ENCODE measurements at places on chromosomes 12 and 14.

GRCh38 chr14:74302152-74302628 lies 544 bp downstream of the ABCD4 start:
- DNase-seq, result no peak

- DNase-seq, result no peak
These were observed 15.5 kb upstream of the ATP6V0A2 start for GRCh38 chr12:123696646-123697045.

DNA sequence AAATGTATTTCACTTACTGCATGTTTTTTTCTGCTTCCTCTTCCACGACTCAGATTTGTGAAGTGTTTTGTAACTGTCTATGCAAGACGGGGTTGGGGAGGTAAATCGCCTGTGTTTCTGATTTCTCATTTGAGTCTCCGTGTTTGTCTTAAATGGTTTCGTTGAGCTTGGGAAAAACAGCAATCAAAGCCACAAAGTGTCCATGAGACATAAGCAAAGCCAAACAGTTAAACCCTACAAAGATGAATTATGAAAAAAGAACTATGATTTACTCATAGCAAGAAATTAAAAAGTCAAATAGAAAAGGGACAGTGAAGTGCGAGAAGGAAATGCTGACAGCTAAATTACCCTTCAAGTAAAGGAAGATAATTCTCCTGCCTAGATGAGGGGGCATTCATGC lies 164.3 kb upstream of the TMPO start:
- no peak for DNase-seq

DNA sequence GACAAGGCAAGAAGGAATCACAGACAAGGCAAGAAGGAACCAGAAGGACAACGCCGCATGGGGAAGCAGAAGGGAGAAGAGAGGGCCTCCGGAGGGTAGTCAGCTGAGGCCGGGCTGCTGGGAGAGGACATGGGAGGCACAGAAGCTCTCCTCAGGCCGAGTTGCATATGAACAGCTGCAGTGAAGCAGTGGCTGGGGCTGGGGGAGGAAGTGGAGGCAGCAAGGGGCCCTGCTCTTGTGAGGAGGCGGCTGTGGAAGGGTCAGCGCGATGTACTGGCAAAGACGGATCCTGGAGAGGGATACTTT lies 22.0 kb upstream of the TMEM106C start:
- no peak for DNase-seq

GRCh38 chr12:4027412-4027811 lies 154.2 kb upstream of the PARP11 start:
- DNase-seq, result peak; percentile 22

GRCh38 chr12:54196396-54196795 lies 7.6 kb upstream of the SMUG1 start:
- no peak for DNase-seq

- no peak for DNase-seq
These were observed 46.9 kb upstream of the CAND1 start for GRCh38 chr12:67222302-67222701.

DNA sequence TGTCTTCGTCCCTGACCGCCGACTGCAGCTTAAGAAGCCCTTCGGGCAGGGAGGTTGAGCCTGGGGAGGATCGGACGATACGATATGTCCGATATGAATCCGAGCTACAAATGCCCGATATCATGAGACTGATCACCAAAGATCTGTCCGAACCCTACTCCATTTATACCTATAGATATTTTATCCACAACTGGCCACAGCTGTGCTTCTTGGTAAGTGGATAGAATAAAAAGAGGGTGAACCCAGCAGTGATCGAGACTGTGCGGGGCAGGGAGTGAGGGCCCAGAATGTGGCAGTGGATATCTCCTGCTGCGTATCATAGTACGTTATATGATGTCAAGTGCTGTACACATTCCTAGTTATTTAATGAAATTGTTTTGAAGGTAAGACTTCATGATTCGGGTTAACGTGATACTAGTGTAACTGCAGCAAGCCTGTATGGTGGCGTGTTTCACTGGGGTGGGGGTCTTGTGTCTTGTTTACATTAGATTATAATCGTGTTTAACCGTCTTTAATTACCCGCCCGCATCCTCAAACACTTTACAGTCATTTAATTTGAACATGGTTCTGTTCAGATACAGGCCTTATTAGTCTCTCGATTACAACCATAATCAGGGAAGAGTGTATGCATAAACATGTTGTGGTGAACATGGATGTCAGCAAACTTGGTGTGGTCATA lies 1.3 kb downstream of the NAA30 start:
- DNase-seq, result no peak

DNA sequence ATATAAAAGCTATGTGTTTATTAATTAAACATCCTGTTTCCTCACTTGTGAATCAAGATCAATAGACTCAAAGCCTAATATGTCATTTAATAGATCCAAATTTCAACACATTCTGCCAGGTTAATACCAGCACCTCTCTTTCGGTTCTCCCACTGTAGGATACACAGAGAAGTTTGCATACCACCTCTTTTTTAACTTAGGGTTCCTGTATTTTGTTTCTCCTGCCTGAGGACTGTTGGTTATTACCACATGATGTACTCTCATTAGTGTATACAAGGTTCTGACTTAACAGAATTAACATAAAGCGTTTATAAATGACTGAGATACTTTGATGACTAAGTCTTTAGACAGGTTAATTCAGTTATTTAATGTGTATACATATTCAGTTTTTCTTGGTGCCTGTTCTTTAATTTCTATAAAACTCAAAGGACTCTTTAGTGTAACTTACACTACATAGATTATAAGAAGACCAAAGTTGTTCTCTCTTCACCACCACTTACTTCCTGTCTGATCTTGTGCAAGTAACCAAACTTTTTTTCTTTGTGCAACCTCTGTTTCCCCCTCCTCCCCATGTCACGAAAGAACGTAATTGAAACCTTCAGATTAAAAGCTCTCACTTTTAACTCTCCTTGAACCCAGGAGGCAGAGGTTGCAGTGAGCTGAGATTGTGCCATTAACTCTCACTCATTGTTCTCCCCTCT lies 89.8 kb upstream of the DNM1L start:
- DNase-seq, result no peak

DNA sequence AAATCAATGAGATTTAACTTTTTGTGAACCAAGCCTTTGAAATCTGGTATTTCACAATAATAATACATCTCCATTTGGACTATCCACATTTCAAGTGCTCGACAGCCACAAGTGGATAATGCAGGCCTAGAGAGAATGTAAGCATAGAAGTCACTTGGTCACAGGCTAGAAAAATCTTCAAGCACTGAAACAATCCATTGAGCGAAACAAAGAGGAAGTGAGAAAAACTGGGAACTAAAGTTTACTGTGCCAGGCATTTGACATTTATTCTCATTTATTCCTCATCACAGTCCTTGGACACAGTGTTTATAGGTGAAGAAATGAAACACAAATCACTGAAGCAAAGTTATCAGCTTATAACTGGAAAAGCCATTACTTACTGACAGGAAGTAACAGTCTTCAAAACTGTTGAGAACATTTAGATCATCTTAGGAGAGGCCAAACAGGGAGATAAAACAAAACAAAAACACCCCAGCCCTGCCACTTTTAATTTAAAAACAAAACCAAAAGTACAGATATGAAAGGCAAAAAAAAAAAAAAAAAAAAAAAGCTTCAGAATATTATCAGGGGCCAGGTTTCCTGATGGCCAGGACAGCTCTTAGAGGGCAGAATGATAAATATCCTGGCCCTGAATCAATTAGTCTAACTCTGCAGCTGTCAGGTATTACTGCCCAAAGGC lies 29.2 kb downstream of the GNS start:
- no peak for DNase-seq

GRCh38 chr14:42992930-42993329 lies 1386.3 kb downstream of the LRFN5 start:
- DNase-seq, result no peak

All from stimulated activated CD8-positive, alpha-beta memory T cell treated with anti-CD3 and anti-CD28 coated beads, Interleukin-15, amount 100 ng/mL, for 24 hours (primary cell).